ENCODE measurements at places on chromosomes 11 and 22.

- DNase-seq: no peak
Observed at GRCh38 chr11:70141486-70142220, 61.4 kb upstream of the FADD start.

DNA sequence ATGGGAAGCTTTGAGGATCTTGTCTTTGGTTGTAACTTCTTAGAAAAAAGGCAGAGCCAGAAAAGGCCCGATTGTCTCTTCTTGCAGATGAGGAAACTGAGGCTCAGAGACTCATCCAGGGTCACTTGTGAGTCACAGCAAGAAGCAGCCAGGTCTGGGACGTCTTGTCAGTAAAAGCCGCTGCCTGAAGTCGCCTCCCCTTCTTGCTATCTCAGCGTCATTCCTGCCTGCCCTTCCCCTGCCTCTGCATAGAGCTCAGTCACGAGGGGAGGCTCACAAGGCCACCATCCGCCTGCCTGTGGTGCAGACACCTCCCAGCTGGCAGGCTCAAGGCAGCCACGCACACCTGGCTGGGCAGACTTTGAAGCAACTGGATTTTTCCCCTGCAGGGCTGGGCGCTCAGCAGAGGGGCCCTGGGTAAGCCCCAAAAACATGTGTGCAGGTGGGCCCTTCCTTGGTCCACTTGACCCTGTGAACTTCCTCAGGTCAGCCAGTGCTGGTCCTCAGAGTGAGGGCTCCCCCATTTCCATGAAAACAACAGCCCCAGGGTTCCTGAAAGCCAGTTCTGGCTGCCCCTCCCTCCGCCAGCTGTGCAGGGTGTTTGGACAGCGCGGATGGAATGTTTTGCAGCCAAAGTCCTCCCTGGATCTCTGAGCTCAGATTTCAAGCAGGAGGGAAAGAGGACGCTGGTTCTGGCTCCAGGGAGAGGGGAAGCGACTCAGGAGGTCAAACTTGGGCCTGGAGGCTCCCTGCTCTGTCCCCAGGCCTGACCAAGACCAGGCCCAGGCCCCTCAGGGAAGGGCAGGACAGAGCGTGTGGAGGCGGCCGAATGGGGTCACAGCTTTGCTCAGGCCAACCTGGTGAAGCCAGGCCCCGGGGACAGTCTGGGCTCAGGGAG is 6.0 kb upstream of the RAB3IL1 start:
- no peak for DNase-seq

DNA sequence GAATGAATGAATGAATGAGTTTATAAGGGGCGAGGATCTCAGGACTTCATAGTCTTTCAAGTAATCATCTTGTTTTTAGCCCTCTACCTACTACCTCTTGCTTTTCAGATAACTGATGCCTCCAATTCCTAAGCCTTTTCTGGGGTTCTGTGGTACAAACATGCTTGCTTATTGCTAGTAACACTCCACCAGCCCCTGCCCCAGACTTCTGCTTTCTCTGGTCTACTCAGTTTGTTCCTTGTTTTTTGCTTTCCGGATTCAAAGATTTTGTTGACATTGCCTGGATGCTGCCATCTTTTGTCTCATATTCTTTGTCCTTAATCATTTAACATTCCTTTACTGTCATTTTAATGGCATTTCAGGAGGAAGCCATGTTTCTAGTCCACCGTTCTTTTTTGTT is 8.9 kb upstream of the TMEM9B start:
- DNase-seq: no peak

DNA sequence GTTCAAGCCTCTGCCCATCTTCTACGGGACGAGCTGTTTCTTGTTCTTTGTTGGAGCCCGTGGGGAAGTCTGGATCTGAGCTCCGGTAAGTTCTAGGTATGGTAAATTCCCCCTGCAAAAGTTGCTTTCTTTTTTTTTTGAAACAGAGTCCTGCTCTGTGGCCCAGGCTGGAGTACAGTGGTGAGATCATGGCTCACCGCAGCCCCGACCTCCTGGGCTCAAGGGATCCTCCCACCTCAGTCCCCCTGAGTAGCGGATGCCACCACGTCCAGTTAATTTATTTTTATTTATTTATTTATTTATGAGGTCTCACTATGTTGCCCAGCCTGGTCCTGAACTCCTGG is 35.5 kb upstream of the MOB2 start:
- DNase-seq: no peak

- DNase-seq: no peak
Observed at GRCh38 chr11:68043349-68044144, 4.7 kb downstream of the TCIRG1 start.

- DNase-seq: no peak
Observed at GRCh38 chr11:14070896-14071295, 108.4 kb downstream of the SPON1 start.

DNA sequence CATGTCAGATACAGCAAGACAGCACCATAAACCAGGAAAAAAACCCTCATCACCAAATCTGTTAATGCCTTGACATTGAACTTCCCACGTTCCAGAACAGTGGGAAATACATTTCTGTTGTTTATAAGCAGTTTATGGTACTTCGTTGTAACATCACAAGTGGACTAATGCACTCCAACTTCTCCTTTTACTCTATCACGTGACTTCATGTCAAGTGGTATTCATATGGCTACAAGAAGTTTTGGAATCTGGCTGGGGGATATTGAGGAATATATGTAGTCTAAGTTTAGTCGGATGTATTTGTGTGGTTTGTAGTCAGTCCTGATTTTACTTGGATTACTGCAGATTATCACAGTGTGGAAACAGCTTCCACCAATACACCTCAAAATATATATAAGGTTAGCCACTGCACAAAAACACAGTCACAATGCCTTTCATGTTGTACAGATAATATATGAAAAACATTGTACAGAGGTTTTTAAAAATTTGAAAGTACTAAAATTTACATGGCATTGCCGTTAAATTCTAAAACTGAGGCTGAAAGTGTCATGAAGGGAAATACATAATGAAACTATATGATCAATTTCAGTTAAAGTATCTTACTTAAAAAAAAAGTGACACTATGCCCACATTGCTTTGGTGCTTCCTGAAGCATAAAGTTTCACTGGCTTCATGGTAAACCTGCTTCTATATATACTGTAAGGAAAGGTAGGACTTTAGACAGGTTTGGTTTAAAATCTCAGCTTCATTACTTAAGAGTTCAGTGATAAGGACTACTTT is 134.1 kb downstream of the CASP12 start:
- no peak for DNase-seq

GRCh38 chr22:38311323-38311620 is 6.0 kb downstream of the CSNK1E start:
- no peak for DNase-seq

DNA sequence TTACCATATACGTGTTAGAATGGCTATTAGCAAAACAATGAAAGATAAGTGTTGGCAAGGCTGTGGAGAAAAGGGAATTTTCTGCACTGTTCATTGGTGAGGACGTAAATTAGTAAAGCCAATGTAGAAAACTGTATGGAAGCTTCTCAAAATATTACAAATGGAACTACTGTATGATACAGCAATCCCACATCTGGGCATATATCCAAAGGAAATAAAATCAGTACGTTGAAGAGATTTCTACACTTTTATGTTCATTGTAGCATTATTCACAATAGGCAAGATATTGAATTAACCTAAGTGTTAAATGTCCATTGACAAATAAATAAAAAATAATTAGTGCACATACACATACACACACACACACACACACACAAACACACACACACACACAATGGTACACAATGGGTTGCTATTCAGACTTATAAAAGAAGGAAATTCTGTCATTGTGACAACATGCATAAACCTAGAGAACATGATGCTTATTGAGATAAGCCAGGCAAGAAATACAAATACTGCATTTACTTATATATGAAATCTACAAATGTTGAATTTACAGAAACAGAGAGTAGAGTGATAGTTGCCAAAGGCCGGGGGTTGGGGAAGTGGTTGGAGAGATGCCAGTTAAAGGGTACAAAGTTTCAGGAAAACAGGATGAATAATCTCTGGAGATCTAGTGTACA is 565.8 kb upstream of the LRRC4C start:
- DNase-seq: no peak

GRCh38 chr11:112467721-112468120 is 207.1 kb upstream of the PLET1 start:
- DNase-seq: no peak

- DNase-seq: no peak
Observed at GRCh38 chr11:61892085-61892370, 683 bp upstream of the FADS3 start.

- no peak for DNase-seq
Observed at GRCh38 chr11:85949798-85950197, 94.6 kb downstream of the CCDC83 start.

- DNase-seq: no peak
Observed at GRCh38 chr11:82303671-82304070, 430.0 kb downstream of the FAM181B start.

DNA sequence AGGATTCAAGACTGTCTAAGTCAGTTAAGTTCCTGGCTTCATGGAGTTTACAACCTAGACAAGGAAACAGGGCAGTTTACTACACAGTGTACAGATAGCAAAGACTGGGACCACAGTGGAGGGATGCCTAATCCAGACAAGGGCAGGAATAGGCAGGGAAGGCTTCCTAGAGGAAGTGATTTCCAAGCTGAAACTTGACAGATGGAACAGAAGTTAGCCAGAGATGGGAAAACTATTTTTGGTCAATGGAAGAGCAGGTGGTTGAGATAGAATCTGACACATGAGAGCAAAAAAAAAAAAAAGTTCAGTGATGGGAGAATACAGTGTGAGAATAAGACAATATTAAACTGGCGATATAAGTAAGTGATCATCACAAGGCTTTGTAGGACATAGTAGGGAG is 1.3 kb downstream of the COA4 start:
- no peak for DNase-seq

GRCh38 chr11:34417202-34417601 is 21.5 kb upstream of the CAT start:
- no peak for DNase-seq

GRCh38 chr11:94171693-94172440 is 43.2 kb downstream of the PANX1 start:
- DNase-seq: peak; percentile 45

DNA sequence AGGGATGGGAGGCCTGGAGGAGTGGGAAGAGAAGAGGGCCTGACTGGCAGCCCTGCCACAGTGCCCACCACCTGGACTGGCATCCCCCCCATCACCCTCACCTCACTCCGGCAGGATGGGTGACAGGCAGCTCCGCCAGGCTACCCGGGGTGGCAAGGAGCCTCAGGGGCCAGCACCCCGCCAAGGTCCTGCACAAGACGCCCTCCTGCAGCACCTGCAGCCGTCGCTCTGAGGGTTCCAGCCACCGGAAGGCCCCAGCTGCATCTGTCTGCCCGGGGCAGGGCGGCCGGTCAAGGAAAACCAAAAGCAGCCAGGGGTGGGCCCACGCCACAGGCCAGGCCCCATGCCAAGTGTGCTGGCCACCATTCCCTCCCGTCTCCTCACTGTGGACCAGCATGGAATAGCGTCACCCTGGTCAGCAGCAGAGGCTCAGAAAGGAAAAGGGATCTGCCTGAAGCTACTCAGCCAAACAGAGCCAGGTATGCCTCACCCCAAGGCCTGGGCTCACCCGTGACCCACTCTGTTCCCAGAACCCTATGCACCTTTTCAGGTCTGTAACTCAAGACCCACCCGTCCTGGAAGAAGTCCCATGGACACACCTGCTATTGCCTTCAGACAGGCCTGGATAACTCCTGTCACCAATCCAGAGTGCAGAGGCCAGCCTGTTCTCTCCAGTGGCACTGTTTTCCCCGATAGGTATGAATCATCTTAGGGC is 7.0 kb downstream of the RHBDD3 start:
- DNase-seq: no peak

DNA sequence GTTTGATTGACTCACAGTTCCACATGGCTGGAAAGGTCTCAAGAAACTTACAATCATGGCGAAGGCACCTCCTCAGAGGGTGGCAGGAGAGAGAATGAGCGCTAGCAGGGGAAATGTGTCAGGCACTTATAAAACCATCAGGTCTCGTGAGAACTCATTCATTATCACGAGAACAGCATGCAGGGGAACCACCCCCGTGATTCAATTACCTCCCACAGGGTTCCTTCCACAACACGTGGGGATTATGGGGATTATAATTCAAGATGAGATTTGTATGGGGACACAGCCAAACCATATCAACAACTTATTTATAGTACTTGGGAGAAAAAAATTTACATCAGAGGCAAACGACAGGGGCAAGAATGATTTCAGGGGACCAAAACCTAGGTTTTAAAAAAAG is 3.0 kb downstream of the ME3 start:
- DNase-seq: no peak

DNA sequence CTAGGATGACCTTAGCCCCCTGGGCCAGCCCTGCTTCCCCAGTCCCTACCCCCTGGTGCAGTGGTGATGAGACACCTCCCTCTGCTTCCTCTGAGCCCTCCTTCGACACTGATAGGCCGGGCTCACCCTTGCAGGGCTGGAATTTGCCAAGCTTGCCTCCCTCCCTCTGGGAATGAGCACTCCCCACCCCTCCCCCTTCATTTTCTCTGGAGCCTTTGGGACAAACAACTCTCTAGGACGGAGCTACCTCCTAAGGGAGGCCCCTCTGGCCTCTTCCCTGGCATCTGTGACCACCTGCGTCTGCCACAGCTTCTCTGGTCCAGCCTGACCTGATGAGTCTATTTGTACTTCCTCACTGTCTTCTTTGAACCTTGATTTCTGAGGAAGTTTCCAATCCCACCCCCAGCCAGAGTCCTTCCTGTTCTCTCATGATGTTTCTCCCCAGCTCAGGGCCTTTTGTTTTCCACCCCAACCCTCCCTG is 53.3 kb upstream of the ADA2 start:
- DNase-seq: no peak
